Bronchial smooth muscle cell (primary cell): ENCODE measurements at places on chromosomes 4 and X. TPM values are rescaled to one million over a fixed set of nuclear protein-coding genes. Genes with fewer than 3 reads are reported as not detected.

The UCHL1 gene
- total RNA-seq, result 301 TPM in 2 replicates

The GPR50 gene
- total RNA-seq, result not detected in 2 replicates

The PCDH19 gene
- total RNA-seq, result under 0.01 TPM in 1 of 2 replicates, not detected in the other

The TRIML2 gene
- total RNA-seq, result 0.16 TPM in 1 of 2 replicates, not detected in the other

The SOD3 gene
- total RNA-seq, result 22.5 and 84.7 TPM in 2 replicates

The P2RY10 gene
- 0.34 TPM in 1 of 2 replicates, not detected in the other for total RNA-seq

The TEX11 gene
- total RNA-seq, result not detected in 2 replicates

The IKBKG gene
- 16.8 and 18.0 TPM in 2 replicates for total RNA-seq

The STPG2 gene
- total RNA-seq, result 0.16 TPM in 1 of 2 replicates, not detected in the other

The SSX4B gene
- not detected in 2 replicates for total RNA-seq

The MAGEB1 gene
- not detected in 2 replicates for total RNA-seq

The MTNR1A gene
- not detected in 2 replicates for total RNA-seq

The HOPX gene
- total RNA-seq, result 0.34 and 10.4 TPM in 2 replicates

The THOC2 gene
- total RNA-seq, result 30.7 and 47.9 TPM in 2 replicates

The CXCL3 gene
- 0.86 and 3.0 TPM in 2 replicates for total RNA-seq

The TLR10 gene
- total RNA-seq, result not detected in 2 replicates

The RAB41 gene
- total RNA-seq, result not detected in 2 replicates

The CDX4 gene
- not detected in 2 replicates for total RNA-seq

The MAGEB17 gene
- total RNA-seq, result 0.09 TPM in 1 of 2 replicates, not detected in the other
